T-cell (primary cell): ENCODE measurements at places on chromosomes 2 and 18. TPM values are rescaled to one million over a fixed set of nuclear protein-coding genes. Genes with fewer than 3 reads are reported as not detected.

DNA sequence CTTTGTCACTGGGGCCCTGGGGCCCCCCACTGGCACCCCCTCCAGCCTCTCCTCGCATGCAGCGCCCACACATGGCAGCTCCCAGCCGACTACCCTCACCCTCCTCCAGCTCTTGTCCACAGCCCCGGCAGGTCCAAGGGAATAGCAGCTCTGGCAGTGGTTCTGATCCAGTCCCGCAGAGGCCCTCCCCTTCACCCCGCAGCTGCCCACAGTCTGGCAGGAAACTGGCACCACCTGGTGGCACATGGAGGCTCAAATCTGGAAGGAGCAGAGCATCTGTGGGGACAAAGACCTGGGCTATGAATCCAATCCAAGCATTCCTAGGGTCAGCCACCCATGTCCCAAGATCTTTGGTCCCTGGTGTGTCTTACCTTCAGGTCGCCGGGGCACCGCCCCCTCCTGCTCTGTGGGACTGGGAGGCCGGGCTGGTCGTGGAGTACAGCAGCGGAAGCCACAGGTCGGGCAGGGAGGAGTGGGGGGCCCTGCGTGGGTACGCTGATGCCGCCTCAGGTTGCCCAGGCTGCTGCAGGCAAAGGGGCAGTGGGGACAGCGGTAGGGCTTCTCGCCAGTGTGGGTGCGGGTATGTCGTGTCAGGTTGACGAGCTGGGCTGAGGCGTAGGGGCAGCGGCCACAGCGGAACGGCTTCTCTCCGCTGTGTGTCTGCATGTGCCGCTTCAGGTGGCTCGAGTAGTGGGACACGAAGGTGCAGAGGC, 2.3 kb downstream of the ZNF513 start:
- no peak for DNase-seq

DNA sequence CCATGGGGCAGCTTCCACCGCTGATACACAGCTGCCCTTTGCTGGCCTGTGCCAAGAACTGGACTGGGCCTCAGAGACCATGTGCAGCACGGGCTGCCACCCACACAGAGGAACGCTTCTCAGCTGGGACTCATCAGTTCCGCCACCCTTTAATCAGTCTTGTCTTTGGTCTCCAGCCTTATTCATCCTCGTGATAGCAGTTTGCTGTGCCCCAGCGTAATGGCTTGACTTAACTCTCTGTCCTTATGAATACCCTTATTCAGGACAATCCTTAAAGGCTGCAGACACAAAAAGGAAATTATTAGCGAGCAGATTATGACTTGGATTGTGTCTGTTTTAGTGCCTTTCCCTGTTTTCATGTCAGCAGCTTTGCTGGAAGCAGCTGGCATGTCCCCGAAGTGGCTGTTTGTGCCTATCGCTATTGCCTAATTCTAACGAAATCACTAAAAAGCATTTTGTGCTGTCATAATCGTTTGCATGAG, 108.9 kb upstream of the DAPL1 start:
- no peak for DNase-seq

- DNase-seq, result no peak
Measured at GRCh38 chr2:163970058-163970813, 234.4 kb upstream of the FIGN start.

- no peak for DNase-seq
Measured at GRCh38 chr2:33181466-33181865, 234.7 kb downstream of the LTBP1 start.

Gene SLC40A1
- 20.7 TPM for total RNA-seq

DNA sequence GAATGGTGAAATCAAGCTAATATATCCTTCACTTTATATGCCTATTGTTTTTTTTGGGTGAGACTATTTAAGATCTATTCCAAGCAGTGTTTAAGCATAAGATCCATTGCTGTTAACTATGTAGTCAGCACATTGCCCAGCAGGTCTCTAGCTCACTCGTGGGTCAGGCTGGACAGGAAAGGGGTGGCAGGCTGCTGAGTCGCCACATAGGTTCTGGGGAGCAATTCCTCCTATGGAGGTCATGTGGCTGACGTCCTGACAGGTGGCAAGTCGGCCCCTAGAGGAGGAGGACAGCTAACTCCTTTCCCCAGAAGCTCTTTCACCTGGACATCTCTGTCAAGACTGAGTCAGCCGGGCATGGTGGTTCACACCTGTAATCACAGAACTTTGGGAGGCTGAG, 13.9 kb upstream of the RAB31 start:
- no peak for DNase-seq

DNA sequence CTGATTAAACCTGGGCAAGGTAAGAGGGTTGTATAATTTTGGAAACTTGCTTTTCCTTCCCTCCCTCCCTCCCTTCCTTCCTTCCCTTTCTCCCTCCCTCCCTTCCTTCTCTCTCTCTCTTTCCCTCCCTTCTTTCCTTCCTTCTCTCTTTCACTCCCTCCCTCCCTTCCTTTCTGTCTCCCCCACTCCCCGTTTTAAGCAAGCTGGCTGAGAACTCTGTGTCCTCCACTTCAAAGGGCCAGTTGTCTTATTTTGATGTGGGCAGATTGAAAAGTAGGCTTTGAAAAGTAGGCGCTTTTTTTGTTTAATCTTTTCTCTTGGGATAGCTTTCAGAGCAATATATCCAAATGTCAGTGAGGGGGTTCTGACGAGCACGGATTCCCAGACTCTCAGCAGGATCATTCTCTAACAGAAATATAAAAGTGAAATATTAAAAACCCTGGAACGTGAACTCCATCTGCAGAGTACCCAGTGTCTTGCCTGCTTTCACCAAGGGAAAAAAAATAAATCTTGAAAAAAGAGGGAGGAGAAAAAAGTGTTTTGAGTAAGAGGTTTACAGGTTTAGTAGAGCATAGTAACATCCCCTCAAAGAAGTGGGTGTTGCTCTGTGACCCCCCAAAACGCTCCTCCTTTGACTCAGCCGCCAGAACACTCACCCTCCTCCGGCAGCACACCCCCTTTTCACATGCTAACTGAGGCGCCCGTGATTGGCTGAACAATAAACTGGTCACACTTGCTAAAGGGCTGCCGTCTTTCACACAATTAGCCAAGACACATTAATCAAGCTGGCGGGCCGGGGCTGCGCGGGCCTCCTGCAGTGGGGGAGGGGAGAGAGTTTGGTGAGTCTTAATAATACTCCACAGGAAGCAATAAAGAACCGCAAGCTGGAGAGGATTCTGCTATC, 52.2 kb downstream of the CDK15 start:
- peak; percentile 18 for DNase-seq

DNA sequence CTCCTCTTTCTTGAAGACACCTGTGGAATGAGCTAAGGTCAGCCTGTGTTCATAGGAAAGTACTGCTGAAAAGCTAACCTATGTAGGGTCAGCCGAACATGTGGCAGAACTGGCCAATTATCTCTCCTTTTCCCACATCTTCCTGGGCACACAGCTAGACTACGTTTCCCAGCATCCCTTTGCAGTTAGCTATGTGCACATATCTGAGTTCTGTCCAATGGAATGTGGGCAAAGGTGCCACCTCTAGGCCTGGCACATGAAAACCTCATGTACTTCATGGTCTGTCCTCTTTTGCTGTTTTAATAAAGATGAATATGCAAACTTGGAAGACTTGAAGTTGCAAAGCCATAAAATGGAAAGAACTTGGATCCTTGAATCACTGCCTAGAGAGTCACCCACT, 352.6 kb downstream of the TNS1 start:
- no peak for DNase-seq

Gene DCDC2C
- not detected for total RNA-seq

- DNase-seq, result no peak
Measured at GRCh38 chr2:53969285-53969967, 1.4 kb downstream of the PSME4 start.

Gene KHK
- total RNA-seq, result 3.7 TPM

Gene CDK15
- total RNA-seq, result not detected

- DNase-seq, result no peak
Measured at GRCh38 chr2:139175510-139175909, 395.3 kb upstream of the NXPH2 start.

Gene MPPE1
- 80.8 TPM for total RNA-seq

Gene GALNT13
- total RNA-seq, result 0.10 TPM

DNA sequence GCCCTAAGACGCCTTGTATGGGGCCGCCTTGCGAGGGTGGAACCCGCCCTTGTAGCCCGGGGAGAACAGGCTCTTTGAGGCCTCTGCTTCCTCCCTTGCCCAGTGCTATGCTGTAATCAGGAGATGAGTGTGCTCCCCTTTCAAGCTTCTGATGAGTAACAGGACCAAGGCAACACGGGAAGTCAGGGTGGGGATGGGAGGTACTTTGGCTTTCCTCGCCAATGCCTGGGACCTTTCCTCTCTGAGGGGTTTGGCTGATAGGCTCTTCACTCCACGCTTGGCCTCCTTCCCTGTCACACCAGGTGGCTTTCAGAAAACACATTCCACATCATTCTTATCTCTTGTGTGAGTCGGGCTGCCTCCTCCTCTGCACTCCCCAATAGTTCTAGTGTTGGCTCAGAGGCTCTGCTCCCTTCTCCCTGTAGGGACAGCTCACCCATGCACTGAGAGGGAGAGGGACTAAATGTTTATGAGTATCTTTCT, 223.7 kb upstream of the TRIB2 start:
- no peak for DNase-seq

Gene ALLC
- not detected for total RNA-seq

GRCh38 chr2:79013629-79014028, 11.9 kb upstream of the REG3G start:
- no peak for DNase-seq

- DNase-seq, result no peak
Measured at GRCh38 chr2:150062416-150062815, 425.1 kb downstream of the RND3 start.

Gene TEKT4
- not detected for total RNA-seq

Gene TCF23
- not detected for total RNA-seq
